CD4-positive, alpha-beta T cell treated with Interleukin-4 for 1 hour (primary cell): ENCODE measurements at places on chromosomes 1 and 21.
A peak's percentile ranks its signal among the peaks of the same experiment; 100 is the strongest.

DNA sequence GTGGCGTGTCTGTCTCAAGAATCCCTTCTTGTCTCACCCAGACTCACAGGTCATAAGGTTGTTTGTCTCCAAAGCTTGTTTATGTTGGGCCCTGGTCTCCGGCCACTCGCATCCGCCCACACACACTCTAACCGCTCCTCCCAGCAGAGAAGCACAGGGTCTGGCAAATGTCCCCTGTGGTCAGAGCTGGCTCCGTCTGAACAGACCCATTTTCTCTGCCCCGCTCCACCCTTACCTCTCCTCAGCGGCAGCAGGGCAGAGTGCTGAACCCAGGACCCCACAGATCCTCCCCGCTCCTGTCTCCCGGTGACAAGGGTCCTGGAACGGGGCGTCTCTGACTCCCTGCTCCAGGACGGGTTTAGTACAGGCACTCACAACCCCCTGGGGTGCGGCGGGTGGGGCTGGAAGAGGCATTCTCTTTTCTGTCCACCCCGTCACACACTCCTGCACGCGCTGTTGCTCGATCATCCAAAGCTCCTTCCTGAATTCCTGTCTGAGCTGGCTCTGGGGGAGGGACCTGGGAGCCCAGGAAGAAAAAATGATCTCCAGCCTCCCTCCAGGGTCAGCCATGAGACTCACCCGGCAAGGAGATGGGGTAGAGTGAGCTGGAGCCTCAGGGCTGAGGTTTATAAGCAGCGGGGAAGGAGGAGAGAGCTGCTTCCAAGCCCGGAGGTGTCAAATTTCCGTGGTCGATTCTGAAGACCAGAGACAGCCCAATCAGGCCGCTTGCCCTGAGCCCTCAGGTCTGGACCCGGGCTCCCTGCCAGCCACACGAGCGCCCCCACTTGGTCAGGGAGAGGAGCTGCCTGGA lies at the start of gene S100A13:
Gene S100A13 (minus strand): TSS at position 602 of the 811 bp plus-strand sequence. CDS start 1,033 bp downstream, outside the sequence.
- DNase-seq: no peak

- no peak for DNase-seq
These were observed 76.4 kb upstream of the MARK1 start for GRCh38 chr1:220451532-220451931.

GRCh38 chr1:247639381-247639981 lies 34.1 kb downstream of the OR2G3 start:
- peak; percentile 50 for DNase-seq

GRCh38 chr1:12741946-12742345 lies 4.1 kb upstream of the CFAP107 start:
- DNase-seq: no peak

GRCh38 chr1:85153149-85153891 lies 47.5 kb downstream of the SYDE2 start:
- no peak for DNase-seq

DNA sequence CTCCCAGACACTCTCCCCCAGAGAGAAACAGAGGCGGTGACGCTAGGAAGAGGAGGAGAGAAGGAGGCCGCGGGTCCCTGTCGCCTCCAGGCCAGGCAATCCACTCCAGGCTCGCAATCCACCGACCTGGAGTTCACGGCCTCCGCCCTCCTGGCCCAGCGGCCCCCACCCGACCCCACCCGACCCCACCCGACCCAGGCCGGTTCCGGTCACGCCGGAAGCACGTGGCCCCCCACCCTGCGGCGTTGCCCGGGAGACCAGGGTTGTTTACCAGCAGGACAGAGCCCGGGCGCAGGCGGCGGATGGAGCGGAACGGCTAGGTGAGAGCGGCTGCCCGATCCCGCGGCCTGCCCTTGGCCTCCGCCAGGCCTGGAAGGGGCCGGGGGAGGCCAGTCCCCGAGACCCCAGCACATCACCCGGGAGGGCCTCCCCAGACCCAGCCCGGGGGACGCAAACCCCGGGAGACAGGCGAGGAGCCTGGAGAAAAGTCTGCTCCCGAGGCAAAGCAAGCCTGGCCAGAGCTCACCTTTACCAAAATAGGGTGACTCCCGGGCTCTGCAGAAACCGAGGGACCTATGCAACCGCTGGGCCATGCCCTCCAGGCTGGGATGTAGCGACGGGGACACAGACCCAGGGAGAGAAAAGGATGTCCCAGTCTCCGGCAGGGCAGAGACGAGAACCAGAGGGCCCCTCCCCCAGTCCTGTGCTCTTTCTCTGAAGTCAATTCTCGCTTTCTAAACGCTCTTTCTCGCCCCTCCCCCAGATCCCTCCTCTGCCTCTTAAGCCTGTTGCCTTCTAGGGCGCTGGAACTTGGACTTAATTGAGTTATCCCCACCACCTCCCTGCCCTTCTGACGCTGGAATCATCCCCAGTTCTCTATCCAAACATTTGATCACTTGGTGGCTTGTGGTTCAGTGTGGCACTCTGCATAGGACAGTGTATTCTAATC lies at the start of the genes PLA2G2C and UBXN10:
Gene PLA2G2C (minus strand): TSS at position 685 of the 949 bp plus-strand sequence. CDS start 9,155 bp downstream, outside the sequence.
Gene UBXN10 (plus strand): TSS at position 263 of the 949 bp plus-strand sequence. CDS start 4,466 bp downstream, outside the sequence.
- DNase-seq: peak; percentile 62

DNA sequence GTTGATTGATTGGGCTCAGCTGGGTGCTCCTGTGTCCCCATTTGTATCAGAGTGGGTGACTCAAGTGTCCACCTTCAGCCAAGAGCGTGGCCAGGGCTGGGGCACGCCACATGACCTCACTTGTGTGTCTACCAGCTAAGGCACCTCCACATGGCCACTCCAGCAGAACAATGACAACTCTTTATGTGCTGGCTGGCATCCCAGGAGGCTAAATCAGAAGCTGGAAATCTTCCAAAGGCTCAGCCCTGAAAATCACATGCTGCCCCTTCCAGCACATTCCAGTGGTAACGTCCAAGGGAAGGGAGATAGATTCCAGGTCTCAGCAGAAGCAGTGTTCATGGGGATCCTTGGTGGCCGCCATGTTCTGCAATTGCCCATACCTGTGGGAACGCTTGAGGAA lies 585.5 kb downstream of the AJAP1 start:
- no peak for DNase-seq

- no peak for DNase-seq
These were observed 37.2 kb downstream of the RIMS3 start for GRCh38 chr1:40627987-40628902.

DNA sequence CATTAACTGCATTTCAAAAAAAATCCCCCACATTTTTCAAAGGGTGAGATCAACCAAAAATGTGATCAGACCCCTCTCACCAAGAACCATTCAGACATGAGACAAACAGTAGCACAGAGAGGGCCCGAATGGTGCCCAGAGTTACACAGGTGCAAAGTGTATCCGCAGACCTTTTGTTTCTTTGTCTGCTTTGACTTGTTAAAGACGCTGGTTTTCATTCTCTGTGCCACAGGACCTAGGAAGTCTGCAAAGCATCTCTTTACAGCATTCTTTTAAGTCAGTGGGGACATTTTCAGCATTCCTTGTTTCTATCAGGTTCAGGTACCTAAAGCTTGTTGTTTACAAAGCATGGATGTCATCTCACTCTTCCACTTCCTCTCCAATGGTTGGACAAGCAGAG lies 87.2 kb upstream of the MAP1LC3C start:
- no peak for DNase-seq

DNA sequence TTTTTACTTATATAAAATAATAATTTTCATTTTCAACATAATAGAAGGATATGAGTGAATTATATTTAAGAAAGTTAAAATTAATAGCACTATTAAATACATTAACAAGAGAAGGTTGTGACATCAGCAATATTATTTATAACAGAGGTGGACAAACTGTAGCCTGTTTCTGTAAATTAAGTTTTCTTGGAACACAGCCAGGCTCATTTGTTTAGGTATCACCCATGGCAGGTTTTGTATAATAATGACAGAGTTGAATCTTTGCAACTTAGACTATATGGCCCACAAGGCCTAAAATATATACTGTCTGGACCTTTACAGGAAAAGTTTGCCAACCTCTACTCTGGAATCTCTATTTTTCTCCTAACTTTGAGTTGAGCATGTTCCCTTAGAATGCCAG lies 42.8 kb upstream of the CACYBP start:
- DNase-seq: no peak

GRCh38 chr1:207848234-207848633 lies 62.7 kb downstream of the CD34 start:
- peak; percentile 22 for DNase-seq

- no peak for DNase-seq
These were observed 3.9 kb downstream of the PGD start for GRCh38 chr1:10402729-10403274.

GRCh38 chr1:214548988-214549387 lies 2.4 kb downstream of the PTPN14 start:
- DNase-seq: no peak

DNA sequence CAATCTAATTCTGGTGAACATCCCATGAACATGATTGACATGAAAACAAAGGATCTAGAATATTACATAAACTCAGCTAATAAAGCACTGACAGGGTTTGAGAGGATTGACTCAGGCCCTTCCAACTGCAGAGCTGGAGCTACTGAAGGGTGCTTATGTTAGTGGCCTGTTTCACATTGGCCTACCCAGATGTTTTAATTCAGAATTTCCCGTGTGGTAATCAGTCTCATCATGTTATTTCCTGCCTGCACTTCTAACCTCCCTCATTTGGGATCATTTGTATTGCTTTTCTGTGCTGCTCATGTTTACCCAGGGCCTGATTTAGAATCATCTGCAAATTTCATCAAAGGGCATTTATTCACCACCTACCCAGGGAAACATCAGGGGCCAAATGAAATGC lies 270.3 kb downstream of the PLPP3 start:
- DNase-seq: no peak

- DNase-seq: peak; percentile 51
These were observed 29.7 kb upstream of the KIRREL1 start for GRCh38 chr1:157963713-157964112.

GRCh38 chr1:81584398-81584797 lies 216.3 kb upstream of the ADGRL2 start:
- DNase-seq: no peak

GRCh38 chr21:14630556-14631069 lies 84.5 kb upstream of the SAMSN1 start:
- peak; percentile 50 for DNase-seq

DNA sequence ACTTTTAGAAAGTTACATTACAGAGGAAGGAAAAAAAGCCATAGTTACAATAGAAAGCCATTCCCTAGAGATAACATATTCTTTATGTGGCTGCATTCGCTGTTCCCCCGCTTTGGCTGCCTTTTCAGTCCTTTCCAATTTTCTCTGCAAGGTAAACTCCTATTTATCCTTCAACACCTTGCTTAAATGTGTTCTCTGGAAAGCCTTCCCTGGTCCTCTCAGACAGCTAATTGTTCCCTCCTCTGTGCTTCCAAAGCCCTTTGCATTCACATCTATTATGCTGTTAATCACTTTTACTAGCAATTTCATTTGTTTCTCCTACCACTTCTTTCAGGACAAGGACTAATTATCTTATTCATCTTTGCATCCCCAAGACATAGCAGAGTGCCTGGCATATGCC lies 1.6 kb downstream of the PHC2 start:
- DNase-seq: no peak

DNA sequence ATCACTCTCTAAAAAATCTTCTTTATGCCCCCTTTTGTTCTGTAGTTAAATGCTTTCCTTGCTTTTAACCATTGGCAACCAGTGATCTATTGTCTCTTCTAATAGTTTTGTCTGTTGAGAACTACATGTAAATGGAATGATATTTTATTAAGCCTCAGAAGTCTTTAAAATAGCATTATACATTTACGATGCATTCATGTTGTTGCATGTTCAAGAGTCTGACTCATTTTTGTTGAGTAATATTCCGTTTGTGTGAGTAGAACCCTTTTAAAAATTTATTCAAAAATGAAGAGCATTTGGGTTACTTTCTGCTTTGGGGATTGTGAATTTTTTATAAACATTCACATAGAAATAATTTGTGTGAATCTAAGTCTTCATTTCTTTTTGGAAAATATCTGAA lies 1352.9 kb downstream of the NCAM2 start:
- DNase-seq: no peak

DNA sequence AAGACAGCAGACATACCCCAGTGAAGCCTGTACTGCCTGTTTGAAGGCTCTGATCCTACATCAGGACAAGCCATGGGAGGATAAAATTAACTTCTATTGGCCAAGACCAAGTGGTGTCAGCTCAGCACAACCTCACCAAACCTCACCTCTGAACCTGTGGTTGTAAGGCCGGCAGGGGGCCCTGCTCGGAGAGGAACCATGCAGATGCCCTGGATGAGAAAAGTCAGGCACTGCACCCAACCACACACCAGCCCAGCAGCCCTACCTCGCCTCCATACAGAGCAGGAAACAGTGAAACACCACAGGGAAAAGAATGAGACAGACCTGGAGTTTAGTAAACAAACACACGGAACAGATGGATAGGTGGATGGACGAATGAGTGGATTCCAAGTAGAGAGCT lies 70.0 kb upstream of the PAX7 start:
- no peak for DNase-seq

- DNase-seq: no peak
These were observed 225.4 kb downstream of the FOXD2 start for GRCh38 chr1:47663286-47663685.

- no peak for DNase-seq
These were observed 407 bp downstream of the IGSF3 start for GRCh38 chr1:116667078-116667574.

GRCh38 chr1:26887125-26887524 lies 3.0 kb downstream of the GPN2 start:
- DNase-seq: peak; percentile 36

DNA sequence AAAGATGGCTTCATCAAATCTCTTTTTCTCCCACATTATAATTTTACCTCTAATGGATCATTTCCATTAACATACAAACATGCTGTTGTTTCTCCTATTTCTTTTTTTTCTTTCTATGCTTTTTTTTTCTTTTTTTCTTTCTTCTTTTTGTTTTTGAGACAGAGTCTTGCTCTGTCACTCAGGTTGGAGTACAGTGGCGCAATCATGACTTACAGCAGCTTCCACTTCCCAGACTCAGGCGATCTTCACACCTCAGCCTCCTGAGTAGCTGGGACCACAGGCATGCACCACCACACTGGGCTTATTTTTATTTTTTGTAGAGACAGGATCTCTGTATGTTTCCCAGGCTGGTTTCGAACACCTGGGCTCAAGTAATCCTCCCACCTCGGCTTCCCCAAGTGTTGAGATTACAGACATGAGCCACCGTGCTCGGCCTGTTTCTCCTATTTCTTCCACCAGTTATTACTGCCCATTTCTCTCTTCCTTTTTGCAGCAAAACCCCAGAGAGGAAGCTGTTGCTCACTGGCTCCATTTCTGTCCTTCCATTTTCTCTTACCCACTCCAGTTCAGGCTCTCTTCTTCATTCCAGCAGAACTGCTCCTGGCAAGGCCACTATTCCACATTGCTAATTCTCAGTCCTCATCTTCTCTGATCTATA lies 32.1 kb upstream of the OPRD1 start:
- no peak for DNase-seq

GRCh38 chr1:11434926-11435325 lies 44.0 kb upstream of the DISP3 start:
- DNase-seq: no peak
